ENCODE measurements at places on chromosomes 5 and 9.

GRCh38 chr5:53817183-53817582 lies 256.7 kb downstream of the NDUFS4 start:
- no peak for DNase-seq

GRCh38 chr9:70923961-70924360 lies 197.5 kb downstream of the TRPM3 start:
- no peak for DNase-seq

DNA sequence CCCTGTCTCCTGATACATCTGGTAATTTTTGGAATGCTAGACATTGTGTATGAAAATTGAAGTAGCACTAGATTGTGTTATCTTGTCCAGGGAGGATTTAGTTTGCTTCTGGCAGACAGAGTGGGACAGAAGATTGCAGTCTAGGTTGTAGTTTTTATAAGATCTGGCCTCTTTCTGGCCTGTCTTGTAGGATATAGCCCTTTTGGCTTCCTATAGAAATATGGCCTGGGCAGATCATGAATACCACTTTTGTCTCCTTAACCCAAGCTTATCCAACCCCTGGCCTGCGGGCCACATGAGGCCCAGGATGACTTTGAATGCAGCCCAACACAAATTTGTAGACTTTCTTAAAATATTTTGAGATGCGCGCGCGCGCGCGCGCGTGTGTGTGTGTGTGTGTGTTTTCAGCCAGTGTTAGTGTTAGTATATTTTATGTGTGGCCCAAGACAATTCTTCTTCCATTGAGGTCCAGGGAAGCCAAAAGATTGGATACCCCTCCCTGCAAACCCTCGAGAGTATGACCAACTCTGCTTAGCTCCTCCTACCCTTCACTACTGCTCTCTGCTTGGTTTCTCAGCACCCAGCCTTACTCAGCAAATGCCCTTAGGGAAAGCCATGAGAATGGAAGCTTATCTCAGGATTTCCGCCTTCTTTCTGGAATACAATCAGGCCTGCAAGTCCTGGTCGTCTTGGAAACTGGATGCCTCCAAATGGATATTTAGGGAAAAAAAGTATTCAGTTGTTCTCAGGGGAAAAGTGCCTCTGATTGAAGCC lies 26.5 kb downstream of the ANKRD33B start:
- DNase-seq, result no peak

DNA sequence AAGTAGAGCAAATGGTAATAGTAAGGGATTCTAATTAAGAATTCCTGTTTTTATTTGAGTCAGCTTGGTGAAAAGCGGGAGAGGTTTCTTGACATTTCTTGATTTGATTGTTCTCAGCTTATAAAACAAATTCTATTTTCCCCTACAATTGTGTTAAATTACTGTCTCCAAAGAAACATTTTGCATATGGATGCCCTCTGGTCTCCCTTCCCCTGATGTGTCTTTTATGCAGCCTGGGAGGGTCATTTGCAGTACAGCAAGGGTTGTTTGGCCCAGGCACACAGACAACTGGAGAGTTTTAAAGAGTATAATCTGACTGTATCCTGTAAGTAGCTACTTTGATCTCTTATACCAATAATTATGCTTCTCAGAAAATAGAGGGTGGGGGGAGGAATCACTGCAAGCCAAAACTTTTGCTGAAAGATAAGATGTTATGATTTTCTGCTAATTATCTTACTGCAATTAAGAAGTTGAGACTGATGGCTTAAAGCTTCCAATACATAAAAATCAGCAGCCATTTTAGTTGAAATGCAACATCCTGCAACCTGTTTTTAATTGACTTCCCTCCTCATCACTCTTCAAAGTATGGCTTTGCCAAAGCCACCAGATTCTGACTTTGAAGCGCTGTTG lies 204.1 kb upstream of the SEMA6A start:
- no peak for DNase-seq

DNA sequence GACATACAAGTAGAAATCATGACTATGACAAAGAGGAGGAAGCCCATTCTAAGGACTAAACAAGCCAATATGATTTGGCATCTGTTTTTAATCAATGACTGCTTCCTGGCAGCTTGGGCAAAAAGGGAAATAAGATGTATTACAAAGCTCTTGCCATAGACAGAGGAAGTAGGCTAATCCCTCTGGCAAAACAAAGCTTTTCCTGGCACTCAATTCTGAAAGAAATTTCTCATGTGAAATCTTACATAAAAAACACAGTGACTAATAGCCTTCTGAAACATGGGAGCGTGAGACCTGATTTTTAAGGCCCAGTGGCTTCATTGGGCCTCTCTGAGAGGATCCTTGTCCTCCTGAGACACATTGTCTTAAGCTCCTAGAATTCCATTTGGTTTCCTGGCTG lies 93.6 kb downstream of the COL23A1 start:
- DNase-seq, result no peak

DNA sequence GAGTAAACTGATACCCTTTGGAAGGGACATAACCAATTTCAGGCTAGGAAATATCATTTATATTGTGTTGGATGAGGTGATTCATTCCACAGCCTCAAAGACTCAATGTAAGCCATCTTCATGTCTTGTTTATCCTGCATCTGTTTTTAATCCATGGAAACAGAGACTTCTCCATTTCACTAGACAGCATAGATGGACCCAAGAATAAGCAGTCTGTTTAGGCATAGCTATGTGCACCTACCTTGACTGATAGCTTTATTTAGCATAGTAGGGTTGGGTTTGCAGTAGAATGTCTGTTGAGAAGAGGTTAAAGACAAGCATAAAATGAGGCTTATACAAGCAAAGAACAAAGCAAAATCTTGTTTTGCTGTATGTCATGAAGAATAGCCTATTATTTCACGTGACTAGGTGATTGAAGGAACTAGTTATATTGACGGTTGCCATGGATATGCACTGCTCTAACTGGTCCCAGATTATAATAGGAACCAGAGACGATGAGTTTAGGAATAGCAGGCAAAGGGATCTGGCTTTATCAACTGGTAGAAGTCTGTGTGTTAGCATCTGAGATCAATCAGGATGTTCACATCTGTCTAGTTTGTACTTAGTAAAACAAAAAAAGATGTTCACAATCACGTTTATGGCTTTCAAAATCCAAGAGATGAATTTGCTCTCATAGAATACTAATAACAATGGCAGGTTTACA lies 154.8 kb upstream of the KLF9 start:
- DNase-seq, result no peak

- no peak for DNase-seq
Measured at GRCh38 chr9:99058964-99059921, 45.7 kb upstream of the TGFBR1 start.

- DNase-seq, result no peak
Measured at GRCh38 chr5:17019324-17019723, 83.2 kb upstream of the MYO10 start.

DNA sequence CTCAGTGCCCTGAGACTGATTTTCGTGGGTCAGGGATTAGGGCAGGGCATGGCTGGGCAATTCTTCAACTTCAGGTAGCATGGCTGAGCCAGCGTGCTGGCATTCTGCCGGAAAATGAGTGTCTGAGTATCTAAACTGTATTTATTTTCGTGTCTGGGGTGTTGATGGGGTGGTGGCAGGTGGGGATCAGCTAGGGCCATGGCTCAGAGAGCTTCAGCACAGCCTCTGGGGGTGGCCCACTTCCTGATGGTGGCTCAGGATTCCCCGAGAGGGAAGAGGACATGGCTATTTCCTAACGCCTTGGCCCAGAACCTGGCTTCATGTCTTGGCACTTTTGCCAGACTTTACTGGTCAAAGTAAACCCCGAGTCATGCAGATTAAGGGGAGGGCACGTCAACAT lies 260.5 kb downstream of the GADD45G start:
- no peak for DNase-seq

DNA sequence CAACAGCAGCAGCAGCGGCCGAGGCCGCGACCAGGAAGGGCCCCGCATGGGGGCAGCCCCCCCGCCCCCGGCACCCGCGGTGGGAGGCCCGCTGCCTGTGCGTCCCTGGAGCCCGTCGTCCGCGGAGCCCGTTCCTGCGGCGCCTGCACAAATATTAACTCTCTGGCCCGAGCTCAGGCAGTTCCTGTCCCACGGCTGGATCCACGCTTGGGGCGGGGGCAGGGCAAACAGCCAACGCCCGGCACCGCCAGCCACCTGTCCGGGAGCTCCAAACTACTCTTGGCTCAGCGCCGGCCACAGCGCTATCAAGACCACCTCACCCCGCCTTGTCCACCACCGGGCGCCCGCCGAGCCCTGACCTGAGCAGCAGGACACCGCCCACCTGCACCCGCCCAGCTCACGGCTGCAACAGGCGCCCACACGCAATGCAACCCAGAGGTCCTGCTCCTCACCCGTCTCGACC lies at the start of gene LRRC26:
LRRC26 (minus strand) TSS at position 156 of the 463 bp plus-strand sequence; CDS start at position 48, 108 bp downstream.
- DNase-seq, result no peak

DNA sequence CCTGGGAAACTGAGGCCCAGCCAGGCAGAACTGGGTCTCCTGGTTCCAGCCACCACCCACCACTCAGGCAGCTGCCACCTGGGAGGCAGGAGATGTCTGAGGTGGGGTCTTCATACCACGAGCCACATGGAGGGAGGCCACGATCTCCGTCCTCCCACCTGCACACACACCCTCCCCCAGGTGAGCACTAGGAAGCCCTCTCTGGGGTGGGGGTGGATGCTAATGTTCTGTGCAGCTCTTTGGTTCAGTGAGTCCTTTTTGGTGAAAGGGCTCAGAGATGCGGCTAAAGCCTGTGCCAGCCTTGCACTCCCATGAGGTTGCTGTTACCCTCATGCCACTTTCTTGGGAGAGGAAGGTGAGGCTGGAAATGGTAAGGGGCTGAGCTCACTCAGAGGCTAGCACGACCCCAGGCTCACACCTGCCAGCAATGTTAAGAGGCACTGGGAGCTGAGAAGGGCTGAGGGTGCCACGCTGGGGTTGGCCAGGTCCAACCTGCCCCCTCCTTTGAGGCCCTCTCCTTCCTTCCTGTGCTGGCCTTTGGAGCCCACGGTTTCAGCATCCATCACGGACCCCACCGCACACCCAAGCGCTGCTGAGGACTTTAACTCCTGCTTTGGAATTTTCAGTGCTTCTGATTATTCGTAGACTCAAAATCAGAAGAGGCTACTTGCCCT lies 26.6 kb upstream of the OBP2B start:
- DNase-seq, result no peak

DNA sequence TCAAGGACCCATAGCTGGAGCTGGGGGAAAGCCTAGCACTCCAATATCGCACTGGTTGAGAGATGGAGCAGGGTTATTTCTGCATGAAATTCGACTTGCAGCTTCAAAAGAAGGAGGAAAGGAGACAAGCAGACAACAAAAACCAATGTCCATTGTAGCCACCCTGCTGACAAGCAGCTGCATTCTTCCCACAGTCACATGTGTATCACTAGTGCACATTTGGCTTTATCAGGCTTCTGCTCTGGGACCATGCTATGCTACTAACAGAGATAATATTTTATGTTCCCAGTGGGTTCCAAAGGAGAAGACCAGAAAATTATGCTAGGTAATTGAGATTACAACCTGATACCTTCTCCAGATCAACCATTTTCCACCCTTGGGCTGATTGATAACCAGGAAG lies 59.7 kb downstream of the MFAP3 start:
- no peak for DNase-seq

DNA sequence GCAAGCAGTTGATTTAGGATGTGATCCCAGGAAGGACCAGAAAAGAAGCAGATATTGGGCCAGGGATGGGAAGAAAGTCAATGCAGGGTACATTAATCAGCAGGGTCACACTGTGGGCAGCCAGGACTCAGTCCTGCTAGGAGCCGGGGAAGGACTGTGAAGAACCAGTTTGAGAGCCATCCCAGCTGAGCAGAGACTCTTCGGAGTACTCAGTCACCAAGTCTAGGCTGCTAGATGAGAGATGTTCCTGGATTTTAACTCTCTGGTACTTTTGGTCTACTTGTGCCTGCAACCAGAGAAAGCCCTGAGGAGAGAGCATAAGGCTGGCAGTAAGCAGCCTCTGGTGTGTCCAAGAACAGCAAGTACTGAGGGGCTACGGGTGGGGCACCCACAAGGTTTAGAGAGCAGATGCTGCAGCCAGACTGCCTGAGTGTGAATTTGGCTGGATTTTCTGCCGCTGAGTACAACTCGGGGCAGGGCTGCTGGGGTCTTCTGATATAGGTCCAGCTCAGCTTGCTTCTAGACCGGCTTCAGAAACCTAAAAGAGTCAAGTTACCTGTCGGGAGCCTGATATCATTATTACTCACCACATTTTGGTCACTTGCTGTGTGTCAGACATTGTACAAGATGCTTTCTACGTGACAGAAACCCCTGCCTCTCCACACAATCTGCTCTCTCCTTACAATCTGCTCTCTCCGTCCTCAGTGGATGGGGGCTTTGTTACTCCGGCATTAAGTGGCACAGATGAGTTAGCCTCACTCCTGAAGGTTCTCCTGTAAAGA lies 250.2 kb upstream of the GAS1 start:
- no peak for DNase-seq

DNA sequence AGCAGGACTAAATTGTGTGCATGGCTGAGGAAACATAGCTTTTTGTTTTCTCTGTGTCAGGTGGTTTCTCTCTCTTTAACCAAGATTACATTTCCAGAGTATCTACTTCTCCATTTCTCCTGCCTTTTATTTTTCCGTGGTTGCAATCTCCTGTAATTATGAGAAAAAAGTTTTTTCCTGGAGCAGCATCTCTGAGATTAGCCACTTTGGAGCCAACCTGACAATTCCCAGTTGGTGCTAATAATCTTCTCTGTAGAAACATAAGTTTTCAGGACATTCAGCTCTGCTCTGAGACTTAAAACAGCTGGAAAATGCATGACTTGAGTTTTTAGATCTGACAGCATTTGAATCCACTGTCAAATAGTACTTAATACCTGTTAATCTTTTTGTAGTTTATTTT lies 67.1 kb upstream of the GAS1 start:
- no peak for DNase-seq

All from stimulated activated CD8-positive, alpha-beta memory T cell treated with anti-CD3 and anti-CD28 coated beads, Interleukin-15, amount 100 ng/mL, for 1 hour (primary cell).